ENCODE measurements at places on chromosomes 5 and 9. TPM values are rescaled to one million over a fixed set of nuclear protein-coding genes. Genes with fewer than 3 reads are reported as not detected.

DNA sequence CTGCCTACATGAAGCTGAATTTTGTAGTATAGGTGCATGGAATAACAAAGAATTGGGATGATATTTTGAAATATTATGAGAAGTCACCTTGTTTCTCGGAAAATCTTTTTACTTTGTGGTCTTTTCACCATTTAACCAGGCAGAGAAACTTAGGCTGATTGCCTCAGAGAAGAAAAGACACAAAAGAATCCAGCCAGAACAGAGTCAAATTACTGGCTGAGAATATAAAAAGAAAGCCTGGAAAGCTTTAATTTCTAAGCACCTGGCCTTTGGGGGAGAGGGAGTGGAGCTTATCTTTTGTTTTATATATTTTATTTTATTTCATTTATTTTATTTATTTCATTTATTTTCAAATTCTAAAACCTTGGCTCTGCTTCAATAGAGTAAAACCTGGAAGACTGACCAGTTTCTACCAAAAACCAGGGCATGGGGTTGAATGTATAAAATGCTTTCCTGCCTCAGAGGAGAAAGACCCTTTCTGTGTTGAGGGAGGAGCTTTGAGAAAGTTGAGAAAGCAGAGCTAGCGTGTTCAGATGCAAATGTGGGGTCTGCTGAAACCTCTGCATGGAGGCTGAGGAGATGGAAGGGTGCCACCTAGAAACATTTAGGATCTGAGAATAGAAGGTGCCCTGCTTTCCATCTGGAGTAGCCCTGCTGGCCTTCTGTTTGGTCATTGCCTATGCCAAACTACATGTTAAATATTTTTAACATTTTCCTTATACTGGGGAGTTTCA, 81.6 kb downstream of the NREP start:
- no peak for DNase-seq
- no peaks in the 10 kb centered on the region for H3K36me3 ChIP-seq
- no peak overlapping the region for H3K4me3 ChIP-seq
- no peaks in the 10 kb centered on the region for H3K27me3 ChIP-seq
- no peak overlapping the region for H3K27ac ChIP-seq

Gene TMEM252
- not detected for total RNA-seq

- peaks cover 2% of the 10 kb centered on the region for H3K36me3 ChIP-seq
- DNase-seq = no peak
- no peaks in the 10 kb centered on the region for H3K27me3 ChIP-seq
- H3K27ac ChIP-seq = no peak overlapping the region
- H3K4me3 ChIP-seq = no peak overlapping the region
Measured at GRCh38 chr5:143318833-143319232, 84.7 kb downstream of the NR3C1 start.

DNA sequence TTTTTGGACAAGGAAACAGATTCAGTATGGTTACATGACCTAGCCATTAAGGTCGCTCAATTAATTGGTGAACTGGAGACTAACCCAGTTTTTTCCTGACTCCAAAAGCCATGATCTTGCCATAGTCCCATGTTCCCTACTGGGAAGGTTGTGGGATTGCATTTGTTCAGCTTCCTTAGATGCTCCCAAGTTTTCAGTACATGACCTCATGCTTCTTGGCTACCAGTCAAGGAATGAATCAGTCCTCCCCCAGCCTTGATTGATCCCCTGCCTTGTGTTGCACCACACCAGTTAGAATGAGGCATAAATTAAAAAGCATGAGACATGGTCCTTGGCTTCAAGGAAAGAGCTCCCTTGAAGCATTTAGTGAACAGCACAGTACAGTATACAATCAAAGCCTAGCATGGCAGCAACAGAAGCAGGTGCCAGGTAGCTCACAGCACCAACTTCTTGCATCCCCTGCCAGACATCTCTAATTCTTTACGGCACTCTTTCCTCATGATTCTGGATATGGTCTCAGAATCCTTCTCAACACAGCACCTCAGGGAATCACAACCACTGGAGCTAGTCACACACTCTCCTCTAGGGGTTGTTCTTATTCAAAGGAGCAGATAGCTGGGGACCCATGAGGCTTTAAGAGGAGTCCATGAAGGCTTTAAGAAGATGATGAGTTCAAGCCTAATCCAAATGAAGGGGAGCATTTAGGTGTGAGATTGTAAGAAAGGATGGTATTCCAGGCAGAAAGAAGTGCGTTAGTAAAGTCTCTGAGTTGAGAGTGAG, 295.5 kb upstream of the CLINT1 start:
- no peaks in the 10 kb centered on the region for H3K27me3 ChIP-seq
- peaks cover 4% of the 10 kb centered on the region for H3K4me1 ChIP-seq
- no peaks in the 10 kb centered on the region for H3K36me3 ChIP-seq
- H3K27ac ChIP-seq = no peak overlapping the region
- DNase-seq = peak; percentile 93
- H3K4me3 ChIP-seq = no peak overlapping the region

DNA sequence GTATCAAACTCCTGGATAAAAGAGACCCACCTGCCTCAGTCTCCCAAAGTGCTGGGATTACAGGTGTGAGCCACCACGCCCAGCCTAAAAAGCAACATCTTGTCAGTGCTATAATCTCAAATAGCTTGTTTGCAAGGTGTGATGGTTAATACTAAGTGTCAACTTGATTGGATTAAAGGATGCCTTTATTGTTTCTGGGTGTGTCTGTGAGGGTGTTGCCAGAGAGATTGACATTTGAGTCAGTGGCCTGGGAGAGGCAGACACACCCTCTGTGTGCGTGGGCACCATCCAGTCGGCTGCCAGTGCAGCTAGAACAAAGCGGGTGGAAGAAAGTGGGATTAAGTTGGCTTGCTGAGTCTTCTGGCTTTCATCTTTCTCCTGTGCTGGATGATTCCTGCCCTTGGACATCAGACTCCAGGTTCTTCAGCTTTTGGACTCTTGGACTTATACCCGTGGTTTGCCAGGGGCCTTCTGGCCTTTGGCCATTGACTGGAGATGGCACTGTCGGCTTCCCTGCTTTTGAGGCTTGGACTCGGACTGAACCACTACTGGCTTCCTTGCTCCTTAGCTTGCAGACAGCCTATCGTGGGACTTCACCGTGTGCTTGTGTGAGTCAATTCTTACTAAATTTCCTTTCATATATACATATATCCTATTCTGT, 28.1 kb downstream of the TARS1 start:
- H3K4me1 ChIP-seq = no peaks in the 10 kb centered on the region
- no peaks in the 10 kb centered on the region for H3K27me3 ChIP-seq
- H3K4me3 ChIP-seq = no peak overlapping the region
- peaks cover 16% of the 10 kb centered on the region for H3K36me3 ChIP-seq

DNA sequence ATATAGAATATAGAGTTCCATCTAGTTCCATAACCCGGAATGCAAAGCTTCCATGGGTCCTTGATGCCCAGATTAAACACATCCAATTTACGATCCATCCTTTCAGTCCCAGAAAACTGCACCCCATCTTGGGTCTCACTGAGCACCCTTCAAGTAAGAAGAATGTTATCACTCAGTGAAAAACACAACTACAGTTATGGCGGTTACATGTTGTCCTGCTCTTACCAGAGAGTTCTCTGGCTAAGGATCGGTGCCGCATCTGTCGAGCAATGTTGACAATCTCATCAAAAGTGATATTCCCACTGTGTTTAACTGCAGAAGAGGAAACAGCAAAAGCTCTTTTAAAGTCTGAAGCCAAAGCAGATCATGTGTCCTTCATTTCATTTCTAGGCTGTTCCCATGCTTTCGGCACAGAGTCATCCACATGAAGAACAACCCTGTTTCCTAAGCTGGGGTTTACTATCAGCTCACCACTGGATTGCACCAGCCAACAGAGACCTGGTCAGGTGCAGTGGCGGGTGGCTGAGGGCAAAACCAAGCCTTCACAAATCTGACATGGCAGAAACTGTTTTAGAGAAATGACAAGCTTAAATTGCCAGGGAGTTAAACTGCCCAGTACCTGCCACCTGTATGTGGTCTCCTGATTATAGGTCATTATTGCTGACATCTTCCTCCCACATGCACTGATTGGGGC, 2.9 kb downstream of the RPL12 start:
- H3K4me3 ChIP-seq = peak overlapping the region; percentile 62
- peaks cover 37% of the 10 kb centered on the region for H3K36me3 ChIP-seq
- DNase-seq = no peak
- H3K4me1 ChIP-seq = peaks cover 2% of the 10 kb centered on the region
- H3K27me3 ChIP-seq = no peaks in the 10 kb centered on the region

GRCh38 chr5:141883184-141883891, 5.1 kb upstream of the PCDH1 start:
- no peak overlapping the region for H3K27ac ChIP-seq
- no peaks in the 10 kb centered on the region for H3K36me3 ChIP-seq
- H3K4me3 ChIP-seq = no peak overlapping the region
- H3K4me1 ChIP-seq = peaks cover 5% of the 10 kb centered on the region

- H3K36me3 ChIP-seq = peaks cover 6% of the 10 kb centered on the region
- no peak for DNase-seq
- no peak overlapping the region for H3K27ac ChIP-seq
- H3K4me1 ChIP-seq = no peaks in the 10 kb centered on the region
- H3K4me3 ChIP-seq = no peak overlapping the region
- no peaks in the 10 kb centered on the region for H3K27me3 ChIP-seq
Measured at GRCh38 chr9:136529516-136530460, 16.1 kb downstream of the NOTCH1 start.

Gene MRPL22
- 16.7 TPM for total RNA-seq

DNA sequence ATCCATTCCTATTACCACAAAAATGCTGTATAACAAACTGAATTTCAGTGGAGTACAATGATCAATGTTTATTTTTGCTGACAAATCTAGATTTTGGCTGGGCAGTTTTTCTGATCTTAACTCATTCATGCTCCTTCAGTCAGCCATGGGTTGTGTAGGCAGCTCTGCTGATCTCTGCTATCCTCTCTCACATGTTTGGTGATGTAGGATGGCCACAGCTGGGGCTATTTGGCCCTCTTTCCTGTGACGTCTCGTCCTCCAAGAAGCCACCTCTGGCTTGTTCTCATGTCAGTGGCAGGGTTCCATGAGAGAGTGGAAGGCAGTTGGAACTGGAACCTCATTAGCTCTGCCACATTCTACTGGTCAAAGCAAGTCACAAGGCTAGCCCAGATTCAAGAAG, 8.9 kb downstream of the NLN start:
- H3K27me3 ChIP-seq = no peaks in the 10 kb centered on the region
- H3K4me1 ChIP-seq = no peaks in the 10 kb centered on the region
- H3K4me3 ChIP-seq = no peak overlapping the region
- H3K36me3 ChIP-seq = no peaks in the 10 kb centered on the region
- DNase-seq = peak; percentile 16
- H3K27ac ChIP-seq = no peak overlapping the region

- no peaks in the 10 kb centered on the region for H3K4me1 ChIP-seq
- no peaks in the 10 kb centered on the region for H3K36me3 ChIP-seq
- DNase-seq = no peak
- no peak overlapping the region for H3K4me3 ChIP-seq
- no peaks in the 10 kb centered on the region for H3K27me3 ChIP-seq
- no peak overlapping the region for H3K27ac ChIP-seq
Measured at GRCh38 chr9:9819886-9820285, 792.9 kb downstream of the PTPRD start.

GRCh38 chr9:87108661-87109060, 161.4 kb upstream of the GAS1 start:
- no peak overlapping the region for H3K27ac ChIP-seq
- no peak for DNase-seq
- no peak overlapping the region for H3K4me3 ChIP-seq
- H3K27me3 ChIP-seq = no peaks in the 10 kb centered on the region

- no peaks in the 10 kb centered on the region for H3K4me1 ChIP-seq
- DNase-seq = no peak
- H3K27me3 ChIP-seq = no peaks in the 10 kb centered on the region
- H3K4me3 ChIP-seq = no peak overlapping the region
Measured at GRCh38 chr5:114782869-114783268, 386.8 kb downstream of the TRIM36 start.

Gene SAXO1
- 0.17 TPM for total RNA-seq

DNA sequence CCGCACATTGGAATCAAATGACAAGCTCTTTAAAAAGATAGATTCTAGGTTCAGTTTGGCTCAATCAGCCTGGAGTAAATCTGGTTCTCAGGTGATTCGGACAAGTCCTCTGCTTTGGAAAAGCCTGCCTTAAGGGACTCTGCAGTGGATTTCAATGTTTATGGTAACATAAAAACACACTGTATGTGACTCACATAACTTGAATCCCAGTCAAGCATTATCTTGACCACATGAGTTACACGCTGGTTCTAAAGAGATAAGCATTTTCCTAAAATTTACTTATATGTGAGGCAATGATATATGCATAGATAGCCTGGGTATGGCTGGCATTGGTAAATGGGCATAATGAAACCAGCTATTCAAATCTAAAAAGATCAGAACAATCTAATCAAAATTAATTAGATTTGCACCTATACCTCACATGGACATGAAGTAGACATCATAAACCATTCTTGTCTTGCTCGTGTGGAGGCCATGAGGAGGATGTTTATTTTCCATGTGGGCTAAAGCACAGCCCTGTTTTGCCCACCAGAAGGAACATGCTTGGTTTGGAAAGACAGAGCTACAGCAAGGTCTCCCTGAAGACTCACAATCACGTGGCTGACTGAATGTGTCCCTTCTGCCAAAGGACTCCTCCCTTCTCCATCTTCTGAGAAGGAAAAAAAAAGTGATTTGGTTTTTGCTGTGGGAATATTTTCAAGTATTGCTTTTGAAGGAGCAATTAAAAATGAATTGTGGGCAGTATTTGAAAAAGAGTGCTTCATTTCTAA, 351.7 kb downstream of the DIRAS2 start:
- H3K4me3 ChIP-seq = no peak overlapping the region
- H3K4me1 ChIP-seq = no peaks in the 10 kb centered on the region
- no peak overlapping the region for H3K27ac ChIP-seq
- DNase-seq = peak; percentile 35

DNA sequence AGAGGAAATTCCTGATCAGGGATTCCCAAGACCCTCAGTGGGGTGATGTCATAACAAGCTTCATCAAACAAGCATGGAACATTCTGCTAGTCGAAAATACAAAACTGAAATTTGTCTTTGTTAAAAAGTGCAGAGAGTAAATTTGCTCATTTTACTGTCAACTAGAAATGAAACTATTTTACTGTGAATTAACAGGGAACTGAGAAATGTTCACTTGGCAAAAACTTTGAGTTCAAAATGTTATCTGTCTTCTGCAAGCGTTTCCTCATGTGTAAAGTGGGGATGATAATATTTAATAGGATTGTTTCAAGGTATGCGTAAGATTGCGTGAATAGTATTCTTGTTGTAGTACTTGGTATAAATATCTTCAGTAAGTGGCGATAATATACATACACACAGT, 45.4 kb downstream of the ALDH1A1 start:
- no peaks in the 10 kb centered on the region for H3K4me1 ChIP-seq
- no peak for DNase-seq
- H3K27me3 ChIP-seq = no peaks in the 10 kb centered on the region

DNA sequence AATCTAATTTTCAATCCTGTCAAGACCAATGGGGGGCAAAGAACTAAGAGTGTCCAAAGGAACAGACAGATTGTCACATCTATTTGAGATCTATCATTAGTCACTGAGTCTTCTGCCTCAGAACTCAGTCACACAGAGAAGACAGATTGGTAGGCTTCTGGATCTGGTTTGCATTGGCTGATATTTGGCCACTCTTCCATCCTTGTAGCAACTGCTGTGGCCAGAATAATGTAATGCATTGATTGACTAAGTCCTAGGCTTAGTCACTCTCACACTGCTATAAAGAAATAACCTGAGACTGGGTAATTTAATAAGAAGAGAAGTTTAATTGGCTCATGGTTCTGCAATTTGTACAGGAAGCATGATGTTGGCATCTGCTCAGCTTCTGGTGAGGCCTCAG, 458.5 kb downstream of the ACTL7B start:
- H3K36me3 ChIP-seq = no peaks in the 10 kb centered on the region
- no peaks in the 10 kb centered on the region for H3K4me1 ChIP-seq
- H3K4me3 ChIP-seq = no peak overlapping the region
- no peak overlapping the region for H3K27ac ChIP-seq

GRCh38 chr9:120242116-120242811, 337.7 kb downstream of the CDK5RAP2 start:
- H3K27me3 ChIP-seq = no peaks in the 10 kb centered on the region
- H3K4me3 ChIP-seq = no peak overlapping the region
- H3K36me3 ChIP-seq = no peaks in the 10 kb centered on the region
- no peak overlapping the region for H3K27ac ChIP-seq
- no peaks in the 10 kb centered on the region for H3K4me1 ChIP-seq
